ENCODE measurements at places on chromosomes 11 and 22.
A peak's percentile ranks its signal among the peaks of the same experiment; 100 is the strongest.

DNA sequence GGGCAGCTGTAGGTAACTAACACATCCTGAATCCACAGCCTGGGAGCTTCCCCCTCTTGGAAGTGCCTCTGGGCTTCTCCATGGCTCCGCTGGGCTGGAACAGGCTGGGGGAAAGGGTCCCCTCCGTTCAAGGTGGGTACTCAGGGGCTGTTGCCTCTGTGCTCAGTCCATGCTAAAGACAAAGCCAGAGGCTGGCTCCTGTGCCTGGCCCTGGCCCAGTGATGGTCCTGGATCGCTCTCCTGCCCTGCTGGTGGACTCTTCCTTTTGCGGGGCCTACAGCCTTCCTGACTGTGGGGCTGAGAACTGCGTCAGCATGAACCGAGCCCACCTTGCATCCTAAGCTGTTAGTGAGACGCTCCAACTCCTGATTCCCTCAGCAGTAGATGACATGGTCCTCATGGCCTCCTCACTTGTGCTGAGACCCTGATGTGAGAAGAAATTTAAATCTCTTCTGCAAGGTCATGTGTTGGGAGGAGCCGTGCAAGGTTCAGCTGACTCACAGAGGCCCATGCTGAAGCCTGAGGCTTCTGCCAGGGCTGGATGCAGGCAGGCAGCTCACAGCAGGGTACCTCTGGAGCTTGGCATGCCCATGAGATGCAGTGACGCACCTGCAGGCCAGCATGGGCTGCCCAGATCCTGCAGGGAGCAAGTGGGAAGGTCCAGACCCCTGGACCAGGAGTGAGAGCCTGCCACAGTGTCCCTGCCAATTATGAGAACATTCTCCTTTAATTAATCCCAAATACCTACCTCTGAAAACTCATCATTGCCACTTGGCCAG is 1285.5 kb downstream of the TBC1D22A start:
- DNase-seq = no peak

DNA sequence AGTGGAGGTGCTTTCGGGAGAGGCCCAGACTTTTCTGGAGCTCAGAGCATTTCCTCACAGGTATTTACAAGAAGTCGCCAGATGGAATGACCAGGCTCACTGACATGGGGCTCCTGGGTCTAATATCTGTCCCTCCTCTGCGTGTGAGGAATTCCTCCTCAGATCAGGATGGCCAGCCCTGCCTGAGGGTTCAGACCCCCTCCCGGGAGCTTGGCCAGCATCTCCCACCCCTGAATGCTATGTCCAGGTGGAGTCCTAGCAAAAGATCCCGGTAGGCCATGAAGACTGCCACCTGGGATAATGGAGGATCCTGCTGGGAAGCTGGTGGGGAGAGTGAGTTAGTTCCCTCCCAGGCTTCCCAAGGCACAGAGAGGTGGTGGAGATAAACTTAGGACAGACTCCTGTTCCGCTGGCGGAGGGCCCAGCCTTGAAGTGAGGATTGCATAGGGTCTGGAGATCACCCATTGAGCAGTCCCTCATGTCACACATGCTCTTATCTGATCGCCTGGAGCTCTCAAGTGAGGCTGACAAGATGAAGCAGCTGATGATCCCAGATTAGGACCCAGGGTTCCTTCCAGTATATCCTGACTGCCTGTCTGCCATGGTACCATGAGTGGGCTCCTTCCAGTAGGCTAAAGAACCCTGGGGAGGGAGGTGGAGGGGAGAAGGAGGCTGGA is 5.7 kb downstream of the OAF start:
- no peak for DNase-seq

- no peak for DNase-seq
Measured at GRCh38 chr11:92480499-92480898, 255.9 kb downstream of the FAT3 start.

- no peak for DNase-seq
Measured at GRCh38 chr11:72988821-72989220, 153.3 kb downstream of the FCHSD2 start.

GRCh38 chr11:122714004-122714403 is 58.5 kb downstream of the UBASH3B start:
- no peak for DNase-seq

- DNase-seq = no peak
Measured at GRCh38 chr11:134330611-134331353, 1.0 kb upstream of the GLB1L2 start.

GRCh38 chr22:48424201-48424627 is 1403.5 kb downstream of the BRD1 start:
- DNase-seq = no peak

- no peak for DNase-seq
Measured at GRCh38 chr11:126154691-126155090, 56.8 kb downstream of the RPUSD4 start.

DNA sequence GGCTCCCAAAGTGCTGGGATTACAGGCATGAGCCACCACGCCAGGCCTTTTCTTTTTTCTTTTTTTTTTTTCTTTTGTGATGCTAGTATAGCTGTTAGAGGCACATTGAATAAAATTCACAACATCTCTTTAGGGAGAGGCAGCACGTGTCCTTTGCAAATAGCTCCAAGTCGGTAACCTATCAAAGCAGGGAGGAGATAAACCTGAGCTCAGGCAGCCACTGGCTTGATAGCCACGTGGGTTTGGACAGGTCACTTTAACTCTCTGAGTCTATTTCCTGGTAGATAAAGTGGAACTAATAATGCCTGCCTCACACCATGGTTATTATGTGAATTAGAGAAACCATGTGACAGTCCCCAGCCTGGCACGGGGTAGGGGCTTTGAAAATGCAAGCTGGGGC is 43.1 kb upstream of the ATXN10 start:
- no peak for DNase-seq

DNA sequence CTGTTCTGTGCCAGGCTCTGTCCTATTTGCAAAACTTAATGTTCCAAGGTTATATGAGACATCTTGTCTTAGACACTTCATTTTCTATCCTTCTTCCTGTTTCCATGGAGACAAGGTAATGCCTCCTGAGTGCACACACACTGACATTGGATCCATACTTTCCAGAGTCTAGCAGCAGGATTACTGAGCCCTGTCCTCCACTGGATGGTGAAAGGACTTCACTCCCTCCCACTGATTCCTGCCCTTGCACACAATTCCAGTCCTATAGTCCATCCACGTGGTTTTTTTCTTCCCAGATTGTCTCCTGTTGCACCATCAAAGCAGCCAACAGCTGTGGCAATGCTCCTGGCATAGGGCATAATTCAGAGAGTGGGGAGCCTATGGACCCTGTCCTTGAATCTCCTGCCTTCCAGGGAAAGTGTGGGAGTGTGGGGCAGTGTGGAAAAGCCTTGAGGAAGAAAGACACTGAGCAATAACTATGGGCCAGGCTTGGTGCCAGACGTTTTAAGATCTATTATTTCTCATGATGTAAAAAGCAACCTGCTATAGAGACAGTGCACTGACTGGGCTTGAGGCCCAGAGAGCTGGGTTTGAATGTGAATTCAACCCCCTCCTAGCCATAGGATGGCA is 31.3 kb downstream of the SERPINH1 start:
- no peak for DNase-seq

DNA sequence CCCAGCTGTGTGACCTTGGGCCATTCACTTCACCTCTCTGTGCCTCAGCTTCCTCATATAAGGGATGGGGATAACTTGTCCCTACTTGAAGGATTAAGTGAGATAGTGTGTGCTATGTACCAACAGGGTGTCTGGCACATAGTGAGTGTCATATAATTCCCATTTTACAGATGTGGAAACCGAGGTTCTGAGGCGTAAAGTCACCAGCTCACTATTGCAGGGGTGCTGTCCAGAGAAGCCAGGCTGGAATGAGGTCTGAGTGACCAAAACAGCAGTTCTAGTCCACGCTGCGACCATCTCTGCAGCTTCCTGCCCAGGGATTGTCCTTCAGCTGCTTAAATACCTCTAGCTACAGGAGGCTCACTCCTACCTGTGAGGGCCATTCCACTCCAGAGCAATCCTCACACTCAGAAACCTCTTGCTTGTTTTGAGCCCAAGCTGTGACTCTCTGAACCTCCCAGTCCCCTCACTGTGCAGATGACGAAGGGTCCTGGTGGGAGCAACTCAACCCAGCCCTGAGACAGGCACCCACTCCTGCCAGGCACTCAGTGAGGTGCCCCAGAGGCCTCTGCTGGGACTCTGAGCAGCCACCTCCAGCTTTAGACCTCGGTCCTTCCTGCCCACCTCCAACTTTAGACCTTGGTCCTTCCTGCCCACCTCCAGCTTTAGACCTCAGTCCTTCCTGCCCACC is 5.8 kb downstream of the MB start:
- DNase-seq = no peak

GRCh38 chr22:19377565-19378343 is 53.8 kb downstream of the HIRA start:
- no peak for DNase-seq

DNA sequence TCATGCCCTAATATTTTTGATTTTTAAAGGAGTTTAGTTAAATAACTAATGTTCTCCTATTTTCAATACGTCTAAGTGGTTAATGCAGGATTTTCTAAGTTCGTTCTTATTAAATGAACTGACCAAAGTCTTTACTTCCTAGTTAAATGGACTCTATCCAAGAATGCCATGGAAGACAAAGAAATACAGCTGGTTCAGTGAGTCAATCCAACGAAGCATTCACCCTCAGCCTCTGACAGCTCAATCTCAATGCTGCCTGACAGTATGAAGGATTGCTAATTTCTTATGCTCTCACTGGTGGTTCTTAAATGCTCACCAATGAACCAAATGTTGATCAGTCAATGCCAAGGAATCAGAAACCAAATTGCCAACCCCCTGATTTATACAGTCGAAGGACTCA is 219.4 kb downstream of the CADM1 start:
- no peak for DNase-seq

GRCh38 chr11:111836162-111836561 is 35.2 kb downstream of the ALG9 start:
- DNase-seq = no peak

DNA sequence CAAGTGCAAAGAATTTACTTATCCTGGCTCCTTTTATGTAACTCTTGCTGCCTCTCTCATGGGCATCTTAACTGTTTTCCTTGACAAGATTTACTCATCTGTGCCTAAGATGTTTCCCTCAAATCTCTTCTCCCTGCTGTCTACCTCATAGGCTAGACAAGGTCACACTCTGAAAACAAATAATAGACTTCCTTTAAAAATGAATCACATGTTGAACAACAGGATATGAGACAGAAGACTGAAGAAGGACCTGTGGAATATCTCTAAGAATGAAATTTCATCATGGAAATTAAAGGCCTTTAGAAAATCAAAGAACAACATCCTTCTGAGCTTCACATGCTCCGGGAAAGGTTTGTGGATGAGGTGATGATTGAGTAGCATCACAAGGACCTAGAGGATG is 6.0 kb upstream of the SCGB2A2 start:
- peak; percentile 19 for DNase-seq

GRCh38 chr11:13286279-13286821 is 8.8 kb downstream of the BMAL1 start:
- no peak for DNase-seq

DNA sequence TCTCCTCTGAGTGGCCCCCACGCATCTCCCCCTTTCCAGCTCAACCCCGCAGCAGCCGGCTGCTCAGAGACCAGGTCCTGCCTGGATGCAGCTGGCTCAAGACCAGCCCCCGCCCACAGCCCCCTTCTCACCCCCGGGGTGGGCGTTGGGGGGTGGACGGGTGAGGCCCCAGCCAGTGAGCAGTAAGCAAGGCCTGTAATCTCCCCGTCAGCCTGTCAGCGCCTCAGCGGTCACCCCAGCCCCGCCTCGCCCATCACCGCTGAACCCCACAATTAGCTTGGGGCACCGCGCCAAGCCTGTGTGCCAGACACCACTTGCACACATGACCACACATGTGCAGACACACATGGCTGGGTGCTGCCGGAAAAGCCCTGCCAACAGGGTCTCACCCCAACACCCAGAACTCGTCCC is 5.9 kb downstream of the PLXNB2 start:
- DNase-seq = no peak

- DNase-seq = no peak
Measured at GRCh38 chr11:115078461-115079438, 400.4 kb downstream of the NXPE2 start.

DNA sequence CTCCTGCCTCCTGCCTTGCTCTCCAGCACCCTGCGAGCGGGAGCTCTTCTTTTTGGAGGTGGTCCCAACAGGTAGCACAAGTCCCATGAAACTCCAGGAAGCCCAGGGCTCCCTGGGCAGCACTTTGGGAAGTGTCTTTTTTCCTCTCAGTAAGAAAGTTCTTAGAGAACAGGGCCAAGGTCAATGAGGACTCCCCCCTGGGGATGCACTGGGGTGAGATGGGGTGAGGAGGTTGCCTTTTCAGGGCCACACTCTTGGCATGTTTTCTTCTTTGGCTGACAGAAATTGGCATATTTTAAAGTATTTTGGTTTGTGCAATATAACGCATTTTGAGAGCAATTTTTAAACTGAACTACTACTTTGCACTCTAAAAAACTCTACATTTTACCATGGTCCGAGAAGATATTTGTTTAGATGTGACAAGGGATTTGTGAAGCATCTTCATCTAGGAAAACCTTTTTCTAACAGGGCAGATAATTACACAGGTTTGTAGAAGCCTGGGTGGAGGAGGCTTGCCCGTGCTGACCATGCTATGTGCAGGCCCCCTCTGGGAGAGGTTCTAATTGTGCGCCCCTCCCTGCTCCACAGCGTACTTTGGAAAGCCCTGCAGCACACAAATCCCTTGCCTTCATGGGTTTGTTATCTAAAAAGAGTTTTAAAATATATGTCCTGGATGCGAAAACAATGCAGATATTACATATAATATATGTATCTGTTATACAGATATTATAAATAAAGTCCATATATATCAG is 140.4 kb downstream of the WNT7B start:
- no peak for DNase-seq

DNA sequence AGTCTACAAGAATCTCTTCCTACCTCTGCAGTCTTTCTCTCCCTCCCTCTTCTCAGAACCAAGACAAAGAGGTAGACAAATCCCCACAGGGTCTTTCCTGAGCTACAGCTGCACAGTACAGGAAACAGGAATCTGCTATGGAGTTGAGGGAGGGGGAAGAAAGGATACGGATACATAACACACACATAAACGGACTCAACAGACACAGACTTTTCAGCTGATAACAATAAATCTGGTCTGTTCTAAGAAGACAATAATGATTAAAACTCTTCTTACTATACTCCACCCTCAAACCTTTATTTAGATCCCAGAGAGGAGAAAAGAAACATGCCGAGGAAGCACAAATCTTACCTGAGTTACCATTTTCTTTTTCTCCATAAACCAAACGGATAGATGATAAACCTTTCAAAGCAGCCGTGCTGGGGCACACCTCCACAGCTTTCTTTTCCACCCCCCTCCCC is 122.2 kb downstream of the APOL5 start:
- peak; percentile 25 for DNase-seq

DNA sequence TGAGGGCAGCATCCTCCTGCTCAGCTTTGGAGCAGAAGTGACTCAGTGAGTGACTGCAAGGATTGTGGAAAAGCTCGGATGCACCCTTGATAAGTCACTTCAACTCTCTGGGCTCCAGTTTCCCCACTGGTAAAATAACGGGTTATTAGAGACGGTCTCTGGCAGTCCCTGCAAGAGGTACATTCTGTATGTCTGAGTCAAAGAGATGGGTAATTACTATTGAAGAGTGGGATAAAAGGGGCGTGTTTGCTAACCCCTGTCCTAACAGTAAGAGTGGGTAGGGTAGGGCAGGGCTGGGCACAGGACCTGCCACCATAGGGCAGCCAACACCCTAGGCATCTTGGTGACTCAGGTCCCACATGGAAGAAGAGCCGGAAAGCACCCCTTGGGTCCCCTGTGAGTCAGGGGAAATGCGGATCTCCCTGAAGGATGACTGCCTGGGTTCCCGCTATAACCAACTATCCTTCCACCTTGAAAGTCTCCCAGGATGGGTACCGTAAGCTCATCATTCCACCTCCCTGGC is 7.3 kb upstream of the AHNAK start:
- DNase-seq = peak; percentile 95

Measured in HS-5 (cell line).